ENCODE measurements at places on chromosomes 4 and X.

- no peak for DNase-seq
Measured at GRCh38 chr4:184664445-184665210, 15.1 kb downstream of the PRIMPOL start.

- DNase-seq = no peak
Measured at GRCh38 chr4:1045193-1045594, 33.8 kb downstream of the FGFRL1 start.

- no peak for DNase-seq
Measured at GRCh38 chrX:2609431-2610238, 81.5 kb upstream of the CD99 start.

DNA sequence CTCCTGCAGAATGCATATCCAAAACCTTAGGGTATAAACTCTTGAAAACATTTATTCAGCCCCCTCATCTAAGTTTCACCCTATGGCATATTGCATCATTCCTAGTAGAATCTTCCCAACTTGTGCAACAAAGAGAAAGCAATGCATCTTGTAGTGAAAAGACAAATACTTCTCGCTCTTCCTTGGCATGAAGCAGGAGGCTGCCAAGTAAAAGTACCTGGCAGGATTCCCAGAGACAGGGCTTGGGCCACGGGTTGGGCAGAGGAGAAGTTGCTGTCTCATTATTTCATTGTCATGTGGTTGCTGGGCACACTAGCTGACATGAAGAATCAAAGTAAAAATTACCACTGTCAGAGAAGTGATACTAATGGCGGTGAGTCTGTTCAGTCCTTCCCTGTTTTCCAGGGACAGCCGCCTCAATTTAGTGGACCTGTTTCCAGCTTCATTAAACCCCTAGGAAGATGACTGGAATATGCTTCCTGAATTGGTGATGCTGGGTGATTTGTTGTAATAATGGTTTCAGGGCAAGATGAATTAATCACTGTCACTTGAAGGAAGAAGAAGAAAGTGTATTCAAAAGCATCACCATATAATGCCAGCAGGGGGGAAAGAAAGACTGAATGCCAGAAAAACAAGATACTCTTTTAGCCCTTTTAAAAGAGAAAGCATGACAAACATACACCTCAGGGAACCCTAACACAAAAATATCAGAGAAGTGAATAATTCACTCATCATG lies 380.5 kb upstream of the IGFBP7 start:
- no peak for DNase-seq

GRCh38 chrX:68433155-68433980 lies at the start of gene OPHN1:
Gene OPHN1 (minus strand): TSS chrX:68433495. CDS start chrX:68433020, 475 bp downstream.
- DNase-seq = peak; percentile 50

GRCh38 chrX:94401426-94401825 lies 727.4 kb downstream of the FAM133A start:
- DNase-seq = no peak
